ENCODE measurements at places on chromosomes 3 and 15.
A peak's percentile ranks its signal among the peaks of the same experiment; 100 is the strongest.

DNA sequence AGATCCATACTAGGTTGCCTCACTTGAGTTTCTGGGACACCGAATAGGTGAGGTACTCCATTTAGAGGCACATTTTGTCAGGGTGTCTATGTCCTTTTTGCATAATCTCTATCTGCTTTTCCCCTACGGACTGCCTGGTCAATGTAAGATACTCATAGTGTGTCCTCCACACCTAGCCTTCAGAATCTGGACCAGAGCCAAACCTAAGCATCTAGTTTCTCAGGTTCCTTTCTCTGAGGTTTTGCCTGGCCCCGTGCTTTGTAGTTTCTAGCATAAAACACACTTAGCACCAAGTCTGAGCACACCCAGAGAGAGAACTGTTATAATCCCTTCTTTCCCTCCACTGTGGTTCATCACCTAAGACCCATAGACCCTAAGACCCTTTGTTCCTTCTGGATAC is 105.9 kb upstream of the MLF1 start:
- DNase-seq: no peak

GRCh38 chr15:73631915-73632669 is 1.1 kb downstream of the NPTN start:
- peak; percentile 39 for DNase-seq

- no peak for DNase-seq
Observed at GRCh38 chr15:77800305-77800704, 167.6 kb upstream of the LINGO1 start.

DNA sequence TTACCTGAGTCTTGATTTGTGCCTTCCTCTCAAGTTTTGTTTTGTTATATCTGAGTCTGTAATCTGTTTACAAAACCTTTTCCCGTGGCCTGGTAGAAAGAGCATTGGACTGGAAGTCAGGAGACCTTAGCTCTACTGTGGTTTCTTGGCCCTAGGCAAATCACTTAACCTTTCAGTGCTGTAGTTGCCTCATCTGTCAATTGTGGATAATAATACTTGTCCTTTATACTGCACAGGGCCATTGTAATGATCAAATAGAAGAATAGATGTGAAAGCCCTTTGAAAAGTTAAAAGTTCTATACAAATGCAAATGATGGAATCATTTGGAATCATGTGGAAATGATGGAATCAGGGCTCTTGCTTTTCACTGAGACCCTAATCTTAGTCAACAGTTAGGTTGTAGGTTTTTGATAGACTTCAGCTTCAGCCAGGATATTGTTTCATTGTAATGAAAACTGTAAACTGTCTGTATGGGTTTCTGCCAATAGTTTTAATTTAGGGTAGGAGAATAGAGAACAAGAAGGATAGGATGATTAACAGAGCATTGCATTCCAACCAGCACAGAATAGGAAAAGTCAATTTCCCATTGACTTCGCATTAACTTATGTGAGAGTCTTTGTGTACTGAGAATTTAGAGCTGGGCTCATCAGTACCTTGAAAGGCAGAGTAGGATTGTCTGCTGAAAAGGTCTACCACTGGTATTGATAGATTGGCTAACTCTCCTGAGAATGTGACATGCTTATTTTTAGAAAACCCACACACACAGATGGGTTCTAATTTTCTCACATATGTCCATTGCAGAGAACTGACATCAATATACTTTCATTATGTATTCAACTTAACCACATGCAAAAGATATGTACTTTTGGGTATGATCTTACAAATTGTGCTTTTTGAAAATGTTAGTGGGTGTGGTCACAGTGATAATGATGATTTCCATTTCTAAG is 21.8 kb downstream of the MAP2K5 start:
- DNase-seq: no peak

GRCh38 chr3:190810957-190811356 is 51.5 kb downstream of the GMNC start:
- no peak for DNase-seq

- no peak for DNase-seq
Observed at GRCh38 chr3:128922804-128923459, 43.5 kb downstream of the ACAD9 start.

- DNase-seq: no peak
Observed at GRCh38 chr3:177934001-177934891, 602.0 kb upstream of the KCNMB2 start.

GRCh38 chr3:129605203-129605921 is 1.1 kb downstream of the PLXND1 start:
- DNase-seq: peak; percentile 27

DNA sequence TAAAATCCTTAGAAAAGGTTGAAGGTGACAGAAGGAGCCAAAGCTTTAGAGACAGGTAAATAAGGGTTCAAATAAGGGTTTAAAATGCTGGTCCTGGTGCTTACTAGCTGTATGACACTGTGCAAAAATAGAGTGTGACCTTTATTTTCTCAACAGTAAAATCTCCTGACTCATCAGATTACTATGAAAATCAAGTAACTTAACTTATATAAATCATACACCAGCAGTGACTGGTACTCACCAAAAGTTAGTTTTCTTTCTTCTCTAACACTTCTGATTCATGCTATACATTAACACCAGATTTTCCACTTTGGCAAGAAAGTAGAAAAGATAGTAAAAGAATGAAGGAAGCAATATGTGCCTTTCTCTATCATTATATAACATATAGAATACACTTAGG is 205.9 kb upstream of the GBE1 start:
- no peak for DNase-seq

All from inflammatory macrophage (primary cell).